Breast epithelium (tissue), 4 donors: ENCODE measurements at places on chromosomes 11 and 22. TPM values are rescaled to one million over a fixed set of nuclear protein-coding genes. Genes with fewer than 3 reads are reported as not detected.
A peak's percentile ranks its signal among the peaks of the same experiment; 100 is the strongest.

DNA sequence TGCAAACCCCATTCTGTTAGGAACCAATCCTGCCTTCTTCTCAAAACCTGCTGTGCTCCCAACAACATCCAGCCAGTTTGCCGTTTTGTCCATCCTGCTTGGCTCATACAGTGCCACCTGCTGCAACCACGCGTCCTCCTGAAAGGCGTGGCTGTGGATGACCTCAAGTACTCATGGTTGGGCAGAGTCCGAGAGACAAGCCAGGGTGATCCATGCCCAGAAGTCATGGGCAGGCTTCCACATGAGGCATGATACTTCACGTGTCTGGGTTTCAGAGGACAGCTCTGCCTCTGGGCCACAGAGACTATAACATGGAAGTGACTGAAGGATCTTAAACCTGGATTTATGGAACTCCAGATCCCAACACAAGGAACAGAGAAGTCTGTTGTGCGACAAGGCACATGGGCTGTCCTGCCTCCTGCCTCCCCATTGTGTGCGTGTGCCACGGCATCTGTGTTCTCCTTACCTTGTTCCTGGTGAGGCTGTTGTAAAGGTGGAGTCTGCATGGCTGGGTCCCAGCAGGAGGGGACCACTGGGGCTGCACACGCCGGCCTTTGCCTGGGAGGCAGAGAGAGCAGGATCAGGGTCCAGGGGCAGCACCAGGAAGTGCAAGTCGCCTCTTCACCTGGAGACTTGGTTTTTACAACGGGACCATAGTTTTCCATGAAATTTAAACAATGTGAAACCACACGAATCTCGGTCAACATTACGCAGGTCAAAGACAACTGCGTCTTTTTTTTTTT, 15.4 kb downstream of the CARS1 start:
- H3K27ac ChIP-seq, result peak overlapping the region; percentile 13
- DNase-seq, result peak; percentile 79
- H3K36me3 ChIP-seq, result no peaks in the 10 kb centered on the region
- no peaks in the 10 kb centered on the region for H3K27me3 ChIP-seq
- peaks cover 16% of the 10 kb centered on the region for H3K4me1 ChIP-seq
- no peak overlapping the region for H3K4me3 ChIP-seq

- no peaks in the 10 kb centered on the region for H3K36me3 ChIP-seq
- no peaks in the 10 kb centered on the region for H3K27me3 ChIP-seq
- H3K27ac ChIP-seq, result no peak overlapping the region
- H3K4me1 ChIP-seq, result peaks cover 17% of the 10 kb centered on the region
These were observed 3.6 kb downstream of the GTPBP1 start for GRCh38 chr22:38709306-38709705.

DNA sequence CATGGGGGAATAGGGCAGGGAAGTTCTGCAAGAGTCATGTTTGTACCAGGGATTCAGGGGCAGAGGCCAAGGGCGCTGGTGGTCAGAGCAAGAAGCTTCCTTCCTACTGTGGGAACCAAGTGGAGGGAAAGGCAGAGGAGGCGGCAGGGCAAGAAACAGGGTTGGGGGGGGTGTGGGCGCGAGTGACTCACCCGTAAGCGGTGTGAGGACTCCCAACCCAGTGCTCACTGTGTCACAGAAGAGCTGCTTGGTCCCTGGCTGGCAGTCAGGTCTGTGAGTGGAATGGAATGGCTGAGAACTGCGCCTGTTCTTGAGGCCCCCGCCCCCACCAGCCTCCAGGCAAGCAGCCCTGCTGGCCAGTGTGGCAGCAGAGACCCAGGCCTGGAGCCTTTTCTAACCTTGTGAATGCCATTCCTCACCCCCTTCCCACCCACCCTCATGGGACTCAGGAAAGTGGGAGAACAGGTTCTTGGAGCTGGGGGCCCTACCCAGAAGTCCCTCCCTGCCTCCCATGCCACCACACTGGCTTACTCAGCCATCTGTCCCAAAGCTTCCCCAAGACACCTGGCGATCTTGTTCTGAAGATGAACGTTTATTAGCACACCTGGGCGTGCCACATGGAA, 4.7 kb downstream of the LRRC10B start:
- no peak for DNase-seq
- peaks cover 12% of the 10 kb centered on the region for H3K4me1 ChIP-seq

- H3K4me3 ChIP-seq, result peak overlapping the region; percentile 68
- no peak for DNase-seq
- H3K27me3 ChIP-seq, result no peaks in the 10 kb centered on the region
- peak overlapping the region; percentile 98 for H3K27ac ChIP-seq
- H3K36me3 ChIP-seq, result no peaks in the 10 kb centered on the region
- no peaks in the 10 kb centered on the region for H3K4me1 ChIP-seq
These were observed 1.1 kb downstream of the RRM1 start for GRCh38 chr11:4095509-4096230.

DNA sequence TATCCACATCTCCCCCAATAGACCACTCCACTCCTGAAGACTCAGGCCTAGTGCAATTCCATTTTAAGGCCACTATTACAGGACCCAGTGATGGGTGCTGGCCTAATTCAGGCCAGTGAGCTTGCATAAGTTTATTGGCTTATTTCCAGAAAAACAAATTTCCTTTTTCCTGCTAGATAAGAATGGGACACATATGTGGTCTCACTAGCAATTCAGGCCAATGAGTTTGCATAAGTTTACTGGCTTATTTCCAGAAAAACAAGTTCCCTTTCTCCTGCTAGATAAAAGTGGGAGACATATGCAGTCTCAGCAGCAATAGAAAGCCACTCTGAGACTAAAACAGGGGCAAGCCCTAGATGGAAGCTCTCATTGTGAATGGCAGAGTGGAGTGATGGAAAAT, 22.4 kb downstream of the ADM start:
- no peaks in the 10 kb centered on the region for H3K27me3 ChIP-seq
- no peaks in the 10 kb centered on the region for H3K36me3 ChIP-seq
- H3K4me1 ChIP-seq, result no peaks in the 10 kb centered on the region
- peak overlapping the region; percentile 44 for H3K27ac ChIP-seq
- no peak for DNase-seq

DNA sequence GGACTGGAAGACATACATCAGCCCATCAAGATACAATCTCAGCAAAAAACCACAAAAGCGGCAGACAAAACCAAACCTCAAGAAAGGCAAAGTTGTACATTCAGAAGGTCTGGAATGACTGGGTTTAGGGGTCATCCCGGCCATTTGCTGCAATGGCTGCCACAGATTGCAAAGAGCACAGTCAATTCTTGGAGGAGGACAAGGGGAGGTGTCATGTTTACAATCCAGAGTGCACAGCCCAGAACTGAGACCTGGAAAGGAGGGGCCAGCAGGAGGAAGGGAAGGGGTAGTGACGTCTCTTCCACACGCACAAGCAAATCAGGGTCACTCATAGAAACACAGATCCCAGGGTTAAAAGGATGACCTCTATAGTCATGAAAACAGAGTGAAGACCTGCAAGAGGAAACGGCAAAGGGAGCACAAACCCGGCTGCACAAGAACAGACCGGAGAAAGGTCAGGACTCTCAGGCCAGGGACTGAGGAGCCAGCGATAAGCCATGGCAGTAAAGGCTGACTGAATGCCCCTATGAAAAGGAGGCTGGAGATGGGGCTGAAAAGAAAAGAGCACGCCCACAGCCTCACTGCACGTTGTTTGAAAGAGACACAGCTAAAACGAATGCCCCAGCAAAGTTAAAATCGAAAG, 18.2 kb upstream of the MUC5AC start:
- H3K27ac ChIP-seq, result no peak overlapping the region
- no peaks in the 10 kb centered on the region for H3K36me3 ChIP-seq
- H3K4me3 ChIP-seq, result no peak overlapping the region

- no peaks in the 10 kb centered on the region for H3K27me3 ChIP-seq
- H3K27ac ChIP-seq, result peak overlapping the region; percentile 25
- H3K36me3 ChIP-seq, result no peaks in the 10 kb centered on the region
- DNase-seq, result no peak
- no peaks in the 10 kb centered on the region for H3K4me1 ChIP-seq
- no peak overlapping the region for H3K4me3 ChIP-seq
These were observed 8.6 kb downstream of the ARAP1 start for GRCh38 chr11:72743321-72744221.

Gene KIAA1671
- total RNA-seq, result 36.4 TPM

Gene ART5
- total RNA-seq, result not detected
